ENCODE measurements at places on chromosomes 11 and 22.

- no peak for DNase-seq
These were observed 102.9 kb downstream of the CTTN start for GRCh38 chr11:70501051-70501901.

DNA sequence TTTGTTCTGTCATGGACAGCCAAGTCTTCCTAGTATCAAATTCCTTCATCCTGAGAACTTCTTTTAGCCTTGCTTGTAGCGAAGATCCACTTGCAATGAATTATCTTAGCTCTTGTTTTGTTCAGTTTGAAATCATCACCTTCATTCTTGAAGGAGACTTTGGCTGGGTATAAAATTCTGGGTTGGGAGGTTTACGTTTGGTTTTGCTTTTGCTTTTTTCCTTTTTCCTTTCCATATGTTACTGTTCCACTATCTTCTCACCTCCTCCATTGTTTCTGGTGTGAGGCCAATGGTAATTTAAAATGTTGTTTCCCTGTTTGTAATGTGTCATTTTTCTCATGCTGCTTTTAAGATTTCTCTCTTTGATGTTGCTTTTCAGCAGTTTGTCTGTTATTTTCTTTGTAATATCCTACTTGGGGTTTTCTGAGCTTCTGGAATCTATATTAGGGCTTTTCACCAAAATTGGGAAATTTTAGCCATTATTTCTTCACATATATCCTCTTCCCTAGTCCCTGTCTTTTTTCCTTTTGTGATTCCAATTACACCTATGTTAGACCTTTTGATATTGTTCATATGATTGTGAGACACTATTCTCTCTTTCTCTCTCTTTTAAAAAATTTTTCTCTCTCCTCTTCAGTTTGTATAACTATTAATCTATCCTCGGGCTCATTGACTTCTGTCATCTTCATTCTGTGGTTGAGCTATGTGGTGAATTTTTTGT is 172.7 kb downstream of the EFCAB6 start:
- no peak for DNase-seq

GRCh38 chr11:116714902-116715301 is 57.9 kb downstream of the BUD13 start:
- DNase-seq, result no peak

GRCh38 chr22:39300186-39300830 is 19.1 kb downstream of the RPL3 start:
- DNase-seq, result no peak

DNA sequence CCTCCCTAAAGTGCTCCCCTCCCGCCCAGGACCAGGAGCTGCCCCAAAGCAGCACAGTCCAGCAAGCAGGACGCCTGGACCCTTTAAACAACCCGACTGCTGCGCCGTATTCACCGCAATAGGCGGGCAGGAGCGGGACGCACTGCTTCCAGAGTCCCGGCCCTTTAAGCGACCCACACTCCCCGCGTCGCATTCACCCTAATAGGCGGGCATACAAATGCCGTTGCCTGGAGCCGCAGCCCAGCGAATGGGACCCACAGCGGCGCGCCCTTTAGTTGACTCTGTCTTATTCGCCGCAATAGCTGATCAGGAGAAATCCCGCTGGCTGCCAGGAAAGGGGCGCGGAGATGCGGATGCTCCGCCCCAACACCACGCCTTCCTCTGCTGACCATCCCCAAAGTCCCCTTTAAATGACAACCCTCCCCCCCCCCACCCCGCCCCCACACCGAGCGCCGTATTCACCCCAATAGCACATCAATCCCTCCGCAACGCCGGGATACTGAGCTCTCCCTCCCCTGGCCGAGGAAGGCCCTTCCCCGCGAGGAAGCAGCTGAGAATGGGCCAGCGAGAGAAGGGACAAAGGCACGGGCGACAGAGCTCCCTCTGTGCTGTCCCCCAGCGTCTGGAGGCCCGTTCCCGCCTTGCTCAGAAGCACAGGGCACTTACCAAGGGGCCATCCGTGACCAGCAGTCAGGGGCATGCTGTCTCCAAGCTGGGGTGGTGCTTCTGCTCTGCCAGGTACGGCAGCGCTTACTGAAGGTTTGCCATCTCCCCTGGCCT is 4.7 kb downstream of the OSBPL5 start:
- no peak for DNase-seq
